ENCODE measurements at places on chromosomes 1 and 21.

- DNase-seq: peak; percentile 89
These were observed 747 bp downstream of the ADAMTS1 start for GRCh38 chr21:26844258-26845065.

DNA sequence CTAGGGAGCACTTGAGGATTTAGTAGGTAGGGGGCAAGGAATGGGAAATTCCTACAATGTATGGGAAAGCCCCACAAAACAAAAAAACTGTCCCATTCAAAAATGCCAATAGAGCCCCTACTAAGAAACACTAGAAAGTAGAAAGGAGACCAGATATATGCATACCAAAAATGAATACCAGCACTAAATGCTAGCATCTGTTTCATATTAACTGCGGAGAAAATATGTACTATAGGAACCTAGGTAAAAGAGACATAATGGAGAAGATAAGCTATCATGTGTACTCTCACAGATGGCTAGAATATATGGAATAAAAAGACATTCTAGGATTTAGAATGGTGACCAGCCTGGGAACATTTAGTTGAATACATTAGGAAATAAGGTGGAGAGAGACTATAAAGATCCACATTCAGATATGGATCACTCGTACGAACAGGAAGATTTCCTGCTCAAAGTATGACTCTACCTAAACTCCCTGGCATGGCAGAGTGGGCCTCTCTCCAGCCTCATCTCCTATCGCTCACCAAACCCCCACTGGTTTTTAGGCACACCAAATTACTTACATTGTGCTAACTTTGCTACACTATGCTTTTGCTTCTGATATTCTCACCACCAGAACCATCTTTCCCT, 18.3 kb downstream of the ZNHIT6 start:
- no peak for DNase-seq

GRCh38 chr1:88060750-88061491, 623.2 kb upstream of the PKN2 start:
- peak; percentile 56 for DNase-seq

DNA sequence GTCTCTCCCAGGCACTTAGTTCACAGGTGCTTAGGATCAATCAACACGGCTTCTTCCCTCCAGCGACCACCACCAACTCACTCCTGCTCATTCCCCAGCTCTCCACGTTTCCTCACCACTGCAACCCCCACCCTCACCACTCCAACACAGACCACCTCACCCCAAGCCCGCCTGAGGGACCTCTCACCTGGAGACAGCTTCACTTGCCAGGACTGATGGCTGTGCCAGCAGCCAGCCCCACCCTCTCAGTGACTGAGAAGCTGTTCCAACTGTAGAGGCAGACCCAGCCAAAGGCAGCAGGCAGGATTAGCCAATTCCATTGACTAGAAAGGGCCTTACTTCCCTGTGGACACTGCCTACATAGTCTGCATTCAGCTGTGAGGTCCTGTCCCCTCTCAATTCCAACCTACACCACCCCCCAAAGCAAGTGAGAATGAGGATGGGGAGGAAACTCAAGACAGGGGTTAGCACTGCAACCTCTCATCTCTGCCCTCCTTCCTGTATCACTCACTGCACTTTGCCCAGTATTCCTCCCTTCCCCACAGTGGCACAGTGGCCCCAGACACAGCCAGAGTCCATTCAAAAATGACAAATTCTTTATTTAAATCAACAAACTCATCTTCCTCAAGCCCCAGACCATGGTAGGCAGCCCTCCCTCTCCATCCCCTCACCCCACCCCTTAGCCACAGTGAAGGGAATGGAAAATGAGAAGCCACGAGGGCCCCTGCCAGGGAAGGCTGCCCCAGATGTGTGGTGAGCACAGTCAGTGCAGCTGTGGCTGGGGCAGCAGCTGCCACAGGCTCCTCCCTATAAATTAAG, 7.6 kb downstream of the TAGLN2 start:
- no peak for DNase-seq

GRCh38 chr1:223403184-223403815, 10.1 kb downstream of the CCDC185 start:
- no peak for DNase-seq

- no peak for DNase-seq
These were observed 7.8 kb downstream of the HEYL start for GRCh38 chr1:39631361-39632322.

DNA sequence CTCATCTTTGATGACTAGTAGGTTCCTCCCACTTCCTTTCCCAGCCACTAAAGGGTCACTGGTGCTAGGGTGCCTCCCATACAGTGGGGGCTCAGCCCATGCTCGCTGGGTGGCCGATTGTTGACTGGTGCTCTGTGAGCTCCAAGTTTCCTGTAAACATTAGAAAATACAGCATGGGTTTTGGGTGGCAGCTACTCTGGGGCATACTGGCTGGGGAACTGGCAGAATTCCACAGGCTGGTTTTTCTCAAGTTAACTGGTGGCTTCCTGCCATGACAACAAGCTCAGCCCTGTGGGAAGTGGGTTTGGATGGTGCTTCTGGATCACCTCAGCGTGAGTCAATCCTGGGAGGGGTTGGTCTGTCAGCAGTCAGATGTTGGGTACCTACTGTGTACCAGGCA, 28.7 kb upstream of the CRNN start:
- peak; percentile 48 for DNase-seq

- DNase-seq: no peak
These were observed 25.4 kb upstream of the TENT5C start for GRCh38 chr1:117580436-117580835.

- DNase-seq: no peak
These were observed 37.3 kb upstream of the LBR start for GRCh38 chr1:225464851-225465792.

DNA sequence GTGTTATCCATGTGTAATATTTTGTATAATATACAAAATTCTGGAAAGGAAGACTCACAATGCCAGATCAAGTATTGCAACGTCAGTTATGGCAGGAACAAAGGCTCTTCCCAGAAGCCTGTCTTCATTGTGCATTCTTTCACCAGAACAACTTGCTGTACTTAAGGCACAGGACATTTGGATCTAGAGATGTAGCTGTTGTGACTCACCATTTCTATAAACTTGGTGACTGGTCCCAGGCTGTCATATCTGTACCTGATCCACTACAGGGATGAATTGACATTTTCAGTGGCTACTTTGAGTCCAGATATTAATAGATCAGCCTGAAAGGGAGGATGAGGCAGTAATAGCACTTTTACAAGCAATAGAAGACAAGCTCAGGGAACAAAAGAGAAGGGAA, 299.8 kb downstream of the DISC1 start:
- no peak for DNase-seq

DNA sequence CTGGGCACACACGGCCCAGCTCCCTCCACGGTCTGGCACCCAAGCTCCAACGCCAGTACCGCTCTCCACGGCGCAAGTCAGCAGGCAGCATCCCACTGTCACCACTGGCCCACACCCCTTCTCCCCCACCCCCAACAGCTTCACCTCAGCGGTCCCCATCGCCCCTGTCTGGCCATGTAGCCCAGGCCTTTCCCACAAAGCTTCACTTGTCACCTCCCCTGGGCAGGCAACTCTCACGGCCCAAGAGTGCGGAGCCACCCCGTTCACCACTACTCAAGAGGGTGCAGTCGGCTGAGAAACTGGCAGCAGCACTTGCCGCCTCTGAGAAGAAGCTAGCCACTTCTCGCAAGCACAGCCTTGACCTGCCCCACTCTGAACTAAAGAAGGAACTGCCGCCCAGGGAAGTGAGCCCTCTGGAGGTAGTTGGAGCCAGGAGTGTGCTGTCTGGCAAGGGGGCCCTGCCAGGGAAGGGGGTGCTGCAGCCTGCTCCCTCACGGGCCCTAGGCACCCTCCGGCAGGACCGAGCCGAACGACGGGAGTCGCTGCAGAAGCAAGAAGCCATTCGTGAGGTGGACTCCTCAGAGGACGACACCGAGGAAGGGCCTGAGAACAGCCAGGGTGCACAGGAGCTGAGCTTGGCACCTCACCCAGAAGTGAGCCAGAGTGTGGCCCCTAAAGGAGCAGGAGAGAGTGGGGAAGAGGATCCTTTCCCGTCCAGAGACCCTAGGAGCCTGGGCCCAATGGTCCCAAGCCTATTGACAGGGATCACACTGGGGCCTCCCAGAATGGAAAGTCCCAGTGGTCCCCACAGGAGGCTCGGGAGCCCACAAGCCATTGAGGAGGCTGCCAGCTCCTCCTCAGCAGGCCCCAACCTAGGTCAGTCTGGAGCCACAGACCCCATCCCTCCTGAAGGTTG, 97.6 kb downstream of the PIK3R3 start:
- DNase-seq: no peak

GRCh38 chr1:196858811-196859210, 29.0 kb upstream of the CFHR4 start:
- DNase-seq: no peak

DNA sequence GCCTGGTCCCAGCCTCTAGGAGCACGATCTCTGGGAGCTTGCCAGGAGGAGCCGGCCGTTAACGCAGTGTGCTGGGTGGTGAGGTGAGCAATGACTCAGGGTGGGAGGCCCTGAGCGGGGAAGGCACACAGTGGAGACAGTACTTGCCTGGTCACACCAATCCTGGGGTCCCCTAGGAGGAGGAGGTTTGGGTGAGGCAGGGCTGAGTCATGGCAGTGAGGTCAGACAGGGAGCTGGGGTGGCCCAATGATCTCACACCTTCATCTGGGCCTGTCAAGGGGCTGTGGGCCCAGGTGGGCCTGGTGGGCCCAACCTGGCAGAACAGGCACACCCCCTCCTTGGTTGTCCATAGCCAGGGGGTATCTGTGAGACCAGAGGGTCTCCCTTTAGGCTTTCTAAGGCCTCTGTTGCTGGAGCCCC, 8.6 kb upstream of the EDN2 start:
- DNase-seq: peak; percentile 65

DNA sequence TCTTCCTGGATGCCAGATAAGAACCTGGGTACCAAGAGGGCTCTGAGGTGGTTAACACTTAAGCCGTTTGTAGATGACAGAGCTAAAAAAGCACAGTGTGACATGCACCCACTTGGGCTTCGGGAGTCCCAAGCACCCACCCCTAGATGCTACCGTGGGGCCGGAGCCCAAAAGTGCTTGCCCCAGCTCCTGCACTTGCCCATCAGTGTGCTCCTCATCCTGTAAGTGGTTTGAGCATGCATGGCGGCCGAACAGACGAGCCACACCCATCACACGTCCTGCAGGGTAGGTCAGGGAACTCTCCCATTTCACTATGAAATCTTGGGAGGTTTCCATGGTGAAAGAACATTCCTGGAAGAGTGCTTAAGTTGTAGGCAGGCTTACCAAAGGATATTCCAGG, 158.9 kb upstream of the TNR start:
- DNase-seq: no peak

GRCh38 chr1:15667362-15667761, 16.8 kb upstream of the PLEKHM2 start:
- DNase-seq: no peak

DNA sequence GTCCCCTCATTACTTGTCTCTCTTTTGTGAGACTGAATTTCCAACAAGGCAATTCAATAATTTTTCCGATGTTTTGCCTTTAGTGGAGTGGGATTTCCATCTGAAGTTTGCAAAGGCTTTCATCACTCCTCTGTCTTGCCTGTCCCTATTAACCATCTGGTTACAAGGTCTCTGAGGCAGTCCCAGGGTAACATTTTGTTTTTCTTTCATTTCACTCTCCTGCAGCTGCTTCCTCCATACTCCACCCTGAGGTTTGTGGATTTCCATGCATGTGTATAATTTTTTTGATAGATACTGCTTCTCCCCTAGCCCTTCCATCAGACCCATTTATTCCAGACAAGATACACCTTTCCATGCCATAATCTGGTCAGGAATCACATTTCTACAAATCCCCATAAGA, 366.8 kb downstream of the PTBP2 start:
- no peak for DNase-seq

- DNase-seq: no peak
These were observed 124.0 kb downstream of the SIPA1L2 start for GRCh38 chr1:232505884-232506283.

- no peak for DNase-seq
These were observed 92.1 kb upstream of the EDN2 start for GRCh38 chr1:41576620-41577019.

GRCh38 chr1:151553659-151554058, 13.6 kb downstream of the TUFT1 start:
- DNase-seq: no peak

- no peak for DNase-seq
These were observed 74.8 kb downstream of the HLCS start for GRCh38 chr21:36891692-36892091.

DNA sequence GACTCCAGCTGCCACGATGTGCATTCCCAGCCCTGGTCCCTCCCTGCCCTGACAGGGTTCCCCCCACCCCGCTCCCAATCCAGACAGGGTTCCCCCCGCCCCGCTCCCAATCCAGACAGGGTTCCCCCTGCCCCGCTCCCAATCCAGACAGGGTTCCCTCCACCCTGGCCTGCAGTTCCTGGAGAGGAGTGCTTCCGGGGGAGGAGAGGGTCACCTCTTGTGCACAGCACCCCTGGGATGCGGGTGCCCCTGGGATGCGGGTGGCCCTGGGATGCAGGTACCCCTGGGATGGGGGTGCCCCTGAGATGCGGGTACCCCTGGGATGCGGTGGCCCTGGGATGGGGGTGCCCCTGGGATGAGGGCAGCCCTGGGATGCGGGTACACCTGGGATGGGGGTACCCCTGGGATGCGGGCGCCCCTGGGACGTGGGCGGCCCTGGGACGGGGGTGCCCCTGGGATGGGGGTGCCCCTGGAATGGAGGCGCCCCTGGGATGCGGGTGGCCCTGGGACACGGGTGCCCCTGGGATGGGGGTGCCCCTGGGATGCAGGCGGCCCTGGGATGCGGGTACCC, 36.7 kb upstream of the SLC19A1 start:
- DNase-seq: no peak

GRCh38 chr21:45160198-45160597, 85.8 kb downstream of the ADARB1 start:
- DNase-seq: no peak

DNA sequence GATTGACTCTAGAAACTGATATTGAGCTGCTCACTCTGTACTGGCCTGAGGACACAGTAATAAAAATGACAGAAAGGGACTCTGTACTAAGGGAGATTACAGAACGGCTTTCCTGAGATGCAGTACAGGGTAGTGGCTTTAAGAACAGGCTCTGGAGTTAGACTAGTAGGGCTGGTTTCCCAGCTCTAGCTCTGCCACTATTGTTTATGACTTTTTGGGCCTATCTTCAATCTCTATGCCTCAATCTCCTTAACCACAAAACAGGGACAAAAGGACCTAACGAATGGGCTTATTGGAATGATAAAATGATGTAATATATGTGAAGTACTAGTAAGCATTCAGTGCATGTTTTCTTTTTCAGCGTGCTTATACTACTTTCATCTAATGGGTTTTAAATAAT, 1.4 kb downstream of the DEPDC1 start:
- no peak for DNase-seq

- no peak for DNase-seq
These were observed 197.4 kb downstream of the RRAGC start for GRCh38 chr1:38662126-38662525.

DNA sequence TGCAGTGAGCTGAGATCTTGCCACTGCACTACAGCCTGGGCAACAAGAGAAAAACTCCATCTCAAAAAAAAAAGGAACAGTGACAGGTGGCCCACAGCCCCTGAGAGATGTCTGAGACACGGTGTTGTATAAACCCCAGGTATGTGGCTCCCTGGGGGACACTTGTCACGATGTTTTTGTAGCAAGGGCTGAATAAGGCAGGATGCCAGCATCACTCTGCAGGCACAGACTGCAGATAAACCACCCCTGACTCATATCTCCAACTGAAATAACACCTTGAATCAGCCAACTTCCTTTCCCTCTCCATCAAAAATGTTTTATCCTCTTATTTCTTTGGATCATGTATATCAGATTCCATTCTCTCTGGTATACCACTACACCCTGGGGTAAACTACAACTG, 52.5 kb downstream of the NMNAT2 start:
- peak; percentile 73 for DNase-seq

- no peak for DNase-seq
These were observed 67.1 kb downstream of the KCNJ15 start for GRCh38 chr21:38323721-38324531.
